CD4-positive, alpha-beta memory T cell (primary cell): ENCODE measurements at places on chromosomes 2 and 18. TPM values are rescaled to one million over a fixed set of nuclear protein-coding genes. Genes with fewer than 3 reads are reported as not detected.

GRCh38 chr18:27901424-27902226 lies 275.3 kb downstream of the CDH2 start:
- DNase-seq, result no peak

- no peak for DNase-seq
Measured at GRCh38 chr2:186995092-186995491, 146.1 kb upstream of the ZSWIM2 start.

GRCh38 chr18:27608742-27609141 lies 423.6 kb upstream of the CHST9 start:
- no peak for DNase-seq

DNA sequence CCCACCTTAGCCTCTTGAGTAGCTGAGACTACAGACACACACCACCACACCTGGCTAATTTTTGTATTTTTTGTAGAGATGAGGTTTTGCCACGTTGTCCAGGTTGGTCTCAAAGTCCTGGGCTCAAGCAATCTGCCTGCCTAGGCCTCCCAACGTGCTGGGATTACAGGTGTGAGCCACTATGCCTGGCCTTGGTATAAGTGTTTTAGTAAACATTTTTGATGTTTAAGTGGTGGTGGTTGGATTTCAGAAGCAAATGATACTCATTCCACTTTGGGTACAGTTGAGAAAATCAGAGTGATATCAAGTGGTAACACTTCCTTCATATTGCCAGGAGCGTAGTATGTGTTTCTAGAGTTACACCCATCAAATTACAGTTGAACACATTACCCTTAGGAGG lies 25.4 kb downstream of the ACADL start:
- DNase-seq, result no peak

DNA sequence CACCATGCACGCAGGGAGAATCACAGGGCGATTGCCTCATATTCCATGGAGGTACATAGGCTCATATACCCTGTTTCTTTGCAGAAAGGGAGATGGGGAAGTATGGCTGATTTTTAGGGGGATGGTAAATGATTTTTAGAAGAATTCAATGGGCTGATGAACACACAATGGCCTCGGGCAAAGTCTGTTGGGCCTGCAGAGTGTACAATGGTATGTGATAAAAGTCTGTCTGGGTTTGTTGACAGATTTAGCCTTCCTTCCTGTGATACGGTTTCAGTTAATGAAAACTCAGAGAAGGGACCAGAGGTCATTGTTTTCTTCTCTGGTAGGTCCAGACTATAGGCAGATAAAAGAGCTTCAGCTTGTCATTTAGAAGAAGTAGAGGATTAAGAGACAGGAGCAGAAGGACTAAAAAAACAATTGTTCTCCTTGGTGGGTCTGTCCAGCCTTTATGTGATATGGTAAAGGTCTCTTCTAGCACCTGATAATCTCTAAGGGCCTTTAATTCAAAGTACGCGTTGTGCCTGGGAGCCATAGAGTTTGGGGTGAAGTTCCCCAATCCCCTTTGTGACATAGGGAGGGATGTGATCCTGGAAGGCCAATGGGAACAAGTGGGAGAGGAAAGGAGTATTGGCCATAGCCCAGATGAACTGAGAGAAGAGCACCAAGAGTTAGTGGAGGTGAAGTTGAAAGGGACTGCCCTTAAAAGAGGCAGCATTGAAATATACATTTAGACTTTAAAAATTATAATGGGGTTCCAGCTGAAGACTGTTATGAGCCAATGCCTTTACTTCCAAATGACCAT lies 107.5 kb upstream of the SERPINE2 start:
- no peak for DNase-seq

DNA sequence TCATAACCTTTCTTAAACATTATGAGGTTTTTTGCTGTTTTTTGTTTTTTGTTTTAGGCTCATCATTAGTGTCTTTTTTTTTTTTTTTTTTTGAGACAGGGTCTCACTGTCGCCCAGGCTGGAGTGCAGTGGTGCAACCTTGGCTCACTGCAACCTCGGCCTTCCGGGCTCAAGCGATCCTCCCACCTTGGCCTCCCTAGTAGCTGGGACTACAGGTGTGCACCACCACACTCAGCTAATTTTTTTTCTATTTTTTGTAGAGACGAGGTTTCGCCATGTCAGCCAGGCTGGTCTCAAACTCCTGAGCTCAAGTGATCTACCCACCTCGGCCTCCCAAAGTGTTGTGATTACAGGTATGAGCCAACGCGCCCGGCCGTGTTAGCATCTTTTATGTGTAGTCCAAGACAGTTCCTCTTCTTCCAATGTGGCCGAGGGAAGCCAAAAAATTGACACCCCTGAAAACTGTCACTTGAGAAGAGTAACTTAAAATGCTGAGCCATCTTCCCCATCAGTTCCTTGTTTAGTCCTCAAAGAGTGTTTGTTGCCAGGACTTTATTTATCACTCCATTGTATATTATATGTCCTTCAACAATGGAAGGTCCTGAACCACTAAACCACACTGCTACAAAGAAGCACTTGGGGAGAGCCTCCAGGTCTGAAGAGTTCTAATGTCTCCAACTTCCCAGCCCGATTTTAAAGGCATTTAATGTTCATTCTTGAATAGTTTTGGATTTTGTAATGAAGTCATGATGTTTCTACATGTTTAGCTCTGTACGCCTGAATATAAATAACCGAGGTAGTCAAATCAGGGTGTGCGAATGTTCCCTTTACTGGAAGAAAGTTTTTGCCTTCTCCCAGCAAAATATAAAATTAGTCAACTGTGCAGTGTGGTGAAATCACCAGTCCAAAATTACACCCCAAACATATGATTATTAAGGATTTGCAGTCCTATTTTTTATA lies 26.4 kb downstream of the ZNF516 start:
- DNase-seq, result no peak

- no peak for DNase-seq
Measured at GRCh38 chr18:36629138-36629530, 199.7 kb downstream of the TPGS2 start.

- no peak for DNase-seq
Measured at GRCh38 chr2:18483896-18484295, 76.6 kb downstream of the RDH14 start.

GRCh38 chr18:56945171-56946083 lies 201.5 kb upstream of the BOD1L2 start:
- no peak for DNase-seq

GRCh38 chr2:196314157-196314556 lies 142.8 kb upstream of the STK17B start:
- no peak for DNase-seq

- no peak for DNase-seq
Measured at GRCh38 chr2:47096451-47096850, 58.7 kb downstream of the STPG4 start.

DNA sequence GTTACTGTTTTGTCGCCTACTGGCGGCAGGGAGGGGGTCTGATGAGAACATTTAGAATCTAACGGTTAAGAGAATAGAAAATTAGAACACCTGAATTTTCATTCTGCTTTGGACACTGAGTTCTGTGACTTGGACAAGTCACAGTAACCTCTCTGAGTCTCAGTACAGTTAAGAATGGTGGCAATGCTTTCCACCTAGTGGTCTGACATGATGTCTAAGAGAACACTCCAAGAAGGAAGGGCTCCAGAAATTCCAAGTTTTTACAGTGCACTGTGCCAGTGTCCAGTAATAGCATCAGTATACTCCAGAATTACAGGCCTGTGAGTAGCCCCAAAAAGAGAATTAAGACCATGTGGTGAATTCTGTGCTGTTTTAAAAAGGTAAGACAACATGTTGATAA lies 174.1 kb upstream of the ZFP36L2 start:
- no peak for DNase-seq

DNA sequence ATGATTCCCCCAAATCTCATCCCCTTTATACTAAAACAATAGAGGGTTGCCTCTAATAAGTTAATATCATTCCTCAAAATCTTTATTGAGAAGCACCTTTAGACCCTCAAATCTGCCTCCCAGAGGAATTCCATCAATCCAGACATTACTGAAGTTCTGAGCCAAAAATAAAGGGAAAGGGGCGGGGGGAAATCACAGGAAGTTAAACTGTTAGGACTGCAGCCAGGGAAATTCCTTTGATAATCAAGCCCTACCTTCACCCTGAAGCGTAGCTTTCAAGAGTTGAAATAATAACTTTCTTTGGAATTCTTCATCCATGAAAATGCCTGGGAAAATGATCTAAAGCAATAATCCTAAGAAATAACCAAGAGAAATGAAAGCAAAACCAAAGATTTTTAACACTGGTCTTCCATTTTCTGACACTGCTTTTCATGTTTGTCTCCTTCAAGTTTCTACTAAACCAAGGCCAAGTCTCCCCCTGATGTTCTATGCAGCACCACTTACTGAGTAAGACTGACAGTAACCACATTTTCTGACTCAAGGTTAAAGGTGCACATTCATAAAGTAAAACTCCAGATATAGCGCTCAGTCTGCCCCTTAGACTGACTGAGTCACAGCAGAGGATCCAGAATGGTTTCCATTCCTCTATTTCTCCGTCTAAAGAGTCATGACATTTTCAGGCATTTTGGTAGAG lies 78.2 kb downstream of the TCF4 start:
- DNase-seq, result no peak

- no peak for DNase-seq
Measured at GRCh38 chr18:77671456-77672167, 422.0 kb downstream of the GALR1 start.

- no peak for DNase-seq
Measured at GRCh38 chr2:210009126-210009525, 6.7 kb downstream of the RPE start.

DNA sequence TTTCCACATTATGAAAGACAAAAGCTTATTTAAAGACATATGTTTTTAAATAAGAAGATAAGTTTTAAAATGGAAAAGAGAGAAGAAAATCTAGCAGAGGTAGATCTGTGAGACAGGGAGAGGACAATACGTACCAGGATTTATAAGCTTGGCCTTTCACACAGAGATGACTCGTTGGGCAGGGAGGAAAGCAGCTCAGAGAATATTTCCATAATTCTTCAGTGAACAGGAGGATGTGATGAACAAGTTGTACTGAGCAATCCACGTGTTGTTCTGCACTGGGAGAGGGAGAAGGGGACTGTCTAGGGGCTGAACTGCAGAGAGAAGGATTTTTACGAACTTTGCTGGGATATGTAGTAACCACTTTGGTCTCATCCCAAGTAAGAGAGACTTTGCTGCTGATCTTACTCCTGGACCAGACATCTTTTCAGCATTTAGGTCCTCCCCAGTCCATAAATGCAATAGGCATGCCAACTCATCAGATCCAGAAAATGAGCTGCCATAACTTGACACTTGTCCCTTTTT lies 162.5 kb upstream of the SETBP1 start:
- no peak for DNase-seq

- no peak for DNase-seq
Measured at GRCh38 chr2:50991602-50992001, 40.3 kb downstream of the NRXN1 start.

- DNase-seq, result no peak
Measured at GRCh38 chr18:3799515-3799914, 349.5 kb downstream of the TGIF1 start.

- no peak for DNase-seq
Measured at GRCh38 chr18:12968619-12969018, 20.8 kb downstream of the SEH1L start.

DNA sequence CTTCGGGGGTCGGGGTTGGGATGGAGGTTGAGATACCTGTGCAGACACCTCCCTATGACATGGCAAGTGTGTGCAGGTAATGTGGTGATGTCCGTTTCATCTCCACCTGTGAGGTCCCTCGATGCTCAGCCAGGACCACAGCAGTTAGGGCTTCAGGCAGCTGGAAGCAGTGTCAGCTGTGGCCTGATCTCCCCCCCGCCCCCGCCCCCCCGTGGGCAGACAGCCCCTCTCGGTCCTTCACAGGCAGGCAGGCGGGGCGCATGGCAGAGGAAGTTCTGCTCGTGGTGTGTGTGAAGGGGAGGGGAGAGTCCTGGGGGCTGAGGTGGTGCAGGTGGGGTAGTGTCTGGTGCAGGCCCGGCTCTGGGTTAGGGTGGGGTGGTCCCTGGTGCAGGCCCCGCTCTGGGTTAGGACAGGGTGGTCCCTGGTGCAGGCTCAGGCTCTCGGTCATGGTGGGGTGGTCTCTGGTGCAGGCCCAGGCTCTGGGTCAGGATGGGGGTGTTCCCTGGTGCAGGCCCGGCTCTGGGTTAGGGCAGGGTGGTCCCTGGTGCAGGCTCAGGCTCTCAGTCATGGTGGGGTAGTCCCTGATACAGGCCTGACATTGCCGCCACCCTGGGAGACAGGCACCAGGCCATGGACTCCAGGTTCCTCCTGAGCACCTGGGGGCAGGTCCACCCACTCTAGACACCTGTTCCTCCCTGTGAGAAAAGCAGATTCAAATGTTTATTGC lies 94.3 kb downstream of the NFATC1 start:
- DNase-seq, result no peak

- DNase-seq, result no peak
Measured at GRCh38 chr18:75107931-75108276, 101.0 kb downstream of the PTGR3 start.

DNA sequence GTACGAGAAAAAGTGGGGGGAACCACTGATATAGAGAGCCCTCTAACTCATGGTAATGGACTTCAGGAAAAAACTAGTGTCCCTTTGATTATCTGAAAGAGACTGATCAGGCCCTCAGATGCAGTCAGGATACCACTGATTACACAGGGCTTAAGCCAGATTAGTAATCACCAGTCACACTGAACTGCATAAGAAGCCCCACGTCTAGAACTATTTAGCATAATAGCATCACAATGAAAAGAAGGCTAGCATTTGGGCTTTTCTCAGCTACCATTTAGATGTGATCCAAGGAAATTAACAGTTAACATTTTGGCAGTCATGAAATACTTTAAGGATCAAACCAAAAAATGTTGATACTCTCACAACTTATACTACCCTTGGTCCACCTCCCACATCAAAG lies 813.1 kb upstream of the POU3F3 start:
- no peak for DNase-seq

- no peak for DNase-seq
Measured at GRCh38 chr2:40666398-40666797, 214.5 kb upstream of the SLC8A1 start.

- DNase-seq, result no peak
Measured at GRCh38 chr2:2187196-2187595, 143.9 kb downstream of the MYT1L start.

GRCh38 chr2:20172273-20173055 lies 52.5 kb downstream of the SDC1 start:
- DNase-seq, result no peak

The COLEC12 gene
- total RNA-seq, result 0.28 TPM

The HOXD9 gene
- not detected for total RNA-seq

The NCKAP5 gene
- total RNA-seq, result not detected

The ITM2C gene
- 24.1 TPM for total RNA-seq

The ITGA4 gene
- total RNA-seq, result 297 TPM

The IL1RL2 gene
- 0.23 TPM for total RNA-seq

The NYAP2 gene
- 0.06 TPM for total RNA-seq

The SRD5A2 gene
- total RNA-seq, result not detected

The ZBTB14 gene
- 47.9 TPM for total RNA-seq

The C18orf32 gene
- 55.3 TPM for total RNA-seq

The AFF3 gene
- total RNA-seq, result 3.2 TPM

The NT5DC4 gene
- total RNA-seq, result not detected

The BMP10 gene
- total RNA-seq, result not detected

The MYL12B gene
- 199 TPM for total RNA-seq

The MAPK4 gene
- not detected for total RNA-seq

The OSBPL1A gene
- 3.5 TPM for total RNA-seq
